ENCODE measurements at places on chromosomes 5 and 9.
A peak's percentile ranks its signal among the peaks of the same experiment; 100 is the strongest.

DNA sequence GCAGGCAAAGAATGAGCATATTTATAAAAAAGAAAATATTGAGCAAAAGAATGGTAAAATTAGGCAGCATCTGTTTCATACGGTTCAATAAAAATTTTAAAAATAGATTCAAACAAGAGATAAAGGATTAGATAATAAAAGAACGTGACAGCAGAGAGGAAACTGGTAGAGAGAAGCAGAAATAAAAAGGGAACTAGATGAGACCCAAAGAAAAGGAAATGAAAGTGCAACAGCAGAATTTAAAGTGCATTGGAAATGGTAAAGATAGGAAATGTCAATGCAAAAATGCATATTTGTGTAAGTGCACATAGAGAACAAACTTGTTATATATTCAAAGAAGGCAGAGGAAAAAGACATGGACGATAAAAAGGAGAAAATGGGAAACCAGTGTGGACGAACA, 70.2 kb downstream of the SUSD1 start:
- DNase-seq = no peak

GRCh38 chr5:169131616-169132301, 169.2 kb downstream of the SLIT3 start:
- DNase-seq = no peak

GRCh38 chr5:79236970-79237739, 1.2 kb downstream of the JMY start:
- DNase-seq = peak; percentile 41

DNA sequence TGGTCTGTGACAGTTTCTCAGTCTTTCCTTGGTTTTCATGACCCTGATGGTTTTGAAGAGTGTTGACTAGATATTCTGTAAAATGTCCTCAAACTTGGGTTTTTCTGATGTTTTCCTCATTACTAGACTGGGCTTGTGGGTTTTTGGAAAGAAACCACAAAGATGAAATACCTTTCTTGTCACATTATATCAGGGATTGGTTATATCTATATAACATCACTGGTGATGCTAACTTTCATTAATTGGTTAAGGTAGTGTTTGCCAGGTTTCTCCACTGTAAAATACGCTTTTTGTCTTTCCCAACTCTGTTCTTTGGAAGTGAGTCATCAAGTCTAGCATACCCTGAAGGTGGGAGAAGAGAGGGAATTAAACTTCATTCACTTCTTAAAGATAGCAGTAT, 3.3 kb upstream of the IL31RA start:
- no peak for DNase-seq

DNA sequence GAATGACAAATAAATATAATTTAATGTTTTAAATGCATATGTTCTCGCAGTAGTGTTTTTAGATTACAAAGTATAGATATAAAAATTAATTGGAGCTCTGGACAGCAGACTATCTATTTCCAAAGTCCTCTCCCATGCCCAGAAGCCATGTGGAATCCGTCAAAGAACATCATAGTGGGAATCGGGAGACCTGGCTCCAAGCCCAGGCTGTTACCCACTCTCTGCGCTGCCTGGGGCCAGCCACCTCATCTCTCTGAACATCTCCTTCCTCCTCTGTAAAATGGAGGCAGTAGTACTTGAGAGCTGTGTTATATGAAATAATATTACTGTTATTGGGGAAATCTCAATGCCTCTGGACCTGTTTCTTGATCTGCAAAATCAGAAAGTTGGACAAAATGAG, 58.1 kb upstream of the SLC30A5 start:
- DNase-seq = no peak

DNA sequence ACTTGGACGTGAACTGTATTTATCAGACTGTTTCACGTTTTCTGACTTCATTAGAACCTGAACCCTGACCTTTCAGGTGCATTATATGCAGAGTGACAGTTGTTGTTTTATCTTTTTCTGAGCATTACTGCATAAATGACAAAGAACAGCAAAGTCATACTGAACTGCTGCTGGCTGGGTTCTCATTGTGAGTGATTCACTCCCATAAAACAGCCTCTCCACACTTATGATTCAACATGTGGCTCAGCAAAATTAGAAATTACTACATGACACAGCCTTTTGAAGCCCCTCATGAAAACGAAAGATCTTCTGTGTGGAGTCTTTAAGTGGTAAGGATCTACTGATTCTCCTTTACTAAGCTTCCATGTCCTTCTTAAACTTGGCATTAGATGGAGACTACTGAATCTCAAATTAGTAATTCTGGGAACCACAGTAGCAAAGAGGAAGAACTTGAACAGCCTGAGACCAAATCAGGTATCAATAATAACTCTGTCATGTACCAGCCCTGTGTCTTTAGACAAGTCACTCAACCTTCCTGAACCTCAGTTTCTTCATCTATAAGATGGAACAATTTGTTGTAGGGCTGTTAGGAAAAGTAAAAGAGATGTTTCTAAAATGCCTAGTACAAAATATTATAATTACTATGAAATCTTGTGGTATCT, 172.3 kb upstream of the GNA14 start:
- no peak for DNase-seq

DNA sequence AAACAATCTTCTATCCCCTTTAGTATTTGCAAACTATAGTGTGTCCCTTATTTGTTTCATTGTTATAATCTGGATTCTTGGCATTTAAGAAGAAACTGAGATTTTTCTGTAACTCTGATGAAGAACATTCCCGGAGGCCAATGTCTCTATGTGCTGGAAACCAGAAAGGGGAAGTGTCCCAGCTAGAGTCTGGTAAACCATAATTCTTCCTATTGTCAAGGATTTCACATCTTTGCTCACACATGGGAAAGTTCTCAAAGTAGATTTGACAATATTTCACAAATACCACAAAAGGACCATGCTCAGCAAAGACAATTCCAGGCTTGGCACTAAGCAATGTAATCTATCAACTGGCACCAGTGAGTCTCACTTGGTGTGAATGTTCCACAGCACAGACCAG, 146.8 kb downstream of the MUSK start:
- no peak for DNase-seq

GRCh38 chr5:57174128-57174889, 450 bp downstream of the GPBP1 start:
- DNase-seq = peak; percentile 52

DNA sequence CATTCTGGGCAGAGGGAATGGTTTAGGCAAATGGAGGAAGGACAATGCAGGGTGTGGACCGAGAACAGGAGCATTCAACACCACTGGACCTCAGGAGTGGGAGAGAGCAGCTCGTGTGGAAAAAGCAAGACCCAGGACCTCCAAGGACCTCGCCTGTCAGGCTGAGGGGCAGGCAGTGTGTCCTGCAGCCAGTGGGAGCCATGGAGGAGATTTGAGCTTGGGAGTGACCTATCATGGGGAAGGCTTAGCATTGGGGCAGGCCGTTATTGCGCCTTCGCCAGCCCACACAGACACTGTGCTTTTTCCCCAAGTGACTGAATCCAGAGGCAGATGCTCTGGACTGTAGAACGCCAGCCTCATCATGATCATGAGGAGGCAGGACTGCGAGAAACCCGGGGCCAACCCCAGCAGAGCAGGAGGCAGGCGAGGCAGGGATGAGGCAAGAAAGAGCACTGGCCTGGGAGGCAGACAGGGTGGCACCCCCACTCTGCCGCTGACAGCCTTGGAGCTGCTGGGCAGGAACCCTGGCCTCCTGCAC, 3.3 kb downstream of the CDHR2 start:
- DNase-seq = no peak

DNA sequence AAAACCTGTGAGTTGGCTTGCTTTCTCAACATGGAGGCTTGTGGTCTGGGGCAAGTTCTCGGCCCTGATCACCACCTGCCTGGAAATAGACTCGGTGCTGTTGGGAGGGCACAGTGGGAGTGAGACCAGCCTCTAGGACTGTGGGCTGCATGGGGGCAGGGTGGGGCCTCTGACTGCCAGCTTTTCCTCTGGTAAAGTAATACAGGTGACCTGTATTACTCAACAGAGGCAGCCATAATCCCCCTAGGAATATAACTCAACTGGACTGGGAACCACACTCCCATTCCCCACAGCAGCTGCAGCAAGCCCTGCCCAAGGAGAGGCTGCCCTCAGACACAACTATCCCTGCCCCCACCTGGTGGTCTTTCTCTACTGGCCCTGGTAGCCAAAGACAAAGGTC, 72.8 kb downstream of the C9orf153 start:
- no peak for DNase-seq

DNA sequence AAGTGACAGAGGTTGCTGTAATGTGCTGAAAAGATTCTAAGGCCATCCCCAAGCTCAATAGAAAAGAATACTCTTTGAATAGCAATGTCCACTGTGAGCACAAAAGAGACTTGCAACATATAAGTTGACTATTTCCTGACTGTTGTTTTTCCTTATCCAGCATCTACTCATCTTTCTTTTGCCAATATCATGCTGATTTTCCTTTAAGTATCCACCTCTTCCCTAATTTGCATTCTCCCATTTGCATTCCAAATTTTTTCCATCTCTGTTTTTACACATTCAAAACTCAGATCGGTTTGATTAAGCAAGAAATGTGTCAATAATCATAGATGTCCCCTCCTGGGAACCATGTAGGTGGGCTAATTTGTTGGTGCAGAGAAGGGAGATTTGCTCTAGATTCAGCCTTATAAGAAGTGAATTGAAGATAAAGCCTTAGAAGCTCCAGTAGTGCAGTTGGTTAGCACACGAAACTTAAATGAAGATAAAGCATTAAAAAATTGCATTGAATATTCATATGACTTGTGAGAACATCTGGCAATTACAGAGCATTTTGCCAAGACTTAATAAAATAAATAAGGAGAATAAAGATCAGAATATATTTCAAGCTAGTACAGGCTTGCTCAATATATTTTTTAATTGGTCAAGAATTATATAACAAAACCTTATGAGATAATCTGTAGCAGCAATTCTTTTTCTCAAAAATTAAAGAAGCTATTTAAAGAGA, 267.6 kb downstream of the TMEM167A start:
- DNase-seq = no peak

DNA sequence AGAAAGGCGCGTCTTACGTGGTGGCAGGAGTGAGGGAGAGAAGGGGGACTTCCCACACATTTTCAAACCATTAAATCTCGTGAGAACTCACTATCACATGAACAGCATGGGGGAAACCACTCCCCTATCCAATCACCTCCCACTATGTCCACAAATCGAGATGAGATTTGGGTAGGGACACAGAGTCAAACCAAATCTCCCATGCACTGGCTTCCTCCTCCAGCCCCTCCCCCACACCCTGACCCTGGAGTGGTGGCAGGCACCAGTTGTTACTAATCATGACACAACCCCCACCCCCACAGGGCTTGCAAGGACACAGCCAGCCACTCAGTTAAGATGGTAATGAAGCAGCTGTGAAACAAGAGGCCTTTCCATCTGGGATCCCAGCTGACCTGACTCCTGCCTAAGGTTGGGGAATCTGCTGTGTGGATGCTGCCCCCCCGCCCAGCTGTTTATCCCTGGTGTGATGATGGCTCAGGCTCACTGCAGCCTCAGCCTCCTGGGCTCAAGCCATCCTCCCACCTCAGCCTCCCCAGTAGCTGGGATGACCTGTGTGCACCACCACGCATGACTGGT, 57.1 kb upstream of the FUBP3 start:
- DNase-seq = no peak

DNA sequence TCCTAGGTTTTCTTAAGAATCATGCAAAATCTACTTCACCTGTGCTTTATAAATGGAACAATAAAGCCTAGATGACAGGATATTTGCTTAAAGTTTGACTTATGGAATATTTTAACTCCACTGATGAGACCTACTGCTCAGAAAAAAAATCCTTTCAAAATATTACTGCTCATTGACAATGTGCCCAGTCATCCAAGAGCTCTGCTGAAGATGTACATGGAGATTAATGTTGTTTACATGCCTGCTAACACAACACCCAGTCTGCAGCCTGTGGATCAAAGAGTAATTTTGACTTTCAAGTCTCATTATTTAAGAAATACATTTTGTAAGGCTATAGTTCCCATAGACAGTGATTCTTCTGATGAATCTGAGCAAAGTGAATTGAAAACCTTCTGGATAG, 889.6 kb downstream of the CDH18 start:
- no peak for DNase-seq

DNA sequence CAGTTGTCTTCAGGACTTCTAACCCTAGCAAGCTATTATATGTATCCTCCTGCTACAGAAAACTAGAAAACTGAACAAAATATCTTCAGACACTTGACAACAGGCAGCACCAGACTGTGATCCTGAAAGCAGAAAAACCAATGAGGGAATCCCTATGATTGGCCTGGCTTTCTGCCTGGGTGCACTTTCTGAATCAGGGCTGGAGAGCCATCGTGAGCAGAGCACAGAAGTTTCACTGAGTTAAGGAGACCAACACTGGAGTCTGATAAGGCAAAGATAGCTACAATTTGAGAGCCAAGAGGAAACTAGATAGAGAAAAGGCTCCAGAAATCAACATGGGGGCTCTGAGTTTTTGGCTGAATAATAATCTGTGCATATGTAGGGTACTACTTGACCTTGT, 106.5 kb downstream of the FANCC start:
- DNase-seq = no peak

GRCh38 chr5:180823940-180824629, 21.5 kb upstream of the MGAT1 start:
- no peak for DNase-seq

DNA sequence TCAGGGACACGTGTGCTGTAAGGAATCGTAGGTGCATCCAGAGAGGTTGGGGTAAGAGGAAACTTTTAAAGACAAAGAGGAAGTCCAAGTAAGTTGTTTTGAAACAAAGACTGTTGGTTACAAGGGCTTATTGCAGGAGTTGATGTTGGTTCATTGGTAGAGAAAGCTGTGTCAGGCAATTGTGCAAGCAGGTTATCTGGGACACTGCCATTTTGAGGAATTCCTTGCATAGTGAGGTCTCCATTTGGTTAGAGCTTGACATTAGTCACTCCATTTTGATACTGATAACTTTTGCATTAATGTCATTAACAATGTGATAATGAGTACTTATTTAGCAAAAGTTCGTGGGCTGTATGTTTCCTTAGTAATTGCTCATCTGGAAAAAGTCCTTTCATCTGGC, 24.9 kb downstream of the CNOT6 start:
- no peak for DNase-seq

- DNase-seq = no peak
Measured at GRCh38 chr5:10420932-10421331, 20.7 kb upstream of the ROPN1L start.

DNA sequence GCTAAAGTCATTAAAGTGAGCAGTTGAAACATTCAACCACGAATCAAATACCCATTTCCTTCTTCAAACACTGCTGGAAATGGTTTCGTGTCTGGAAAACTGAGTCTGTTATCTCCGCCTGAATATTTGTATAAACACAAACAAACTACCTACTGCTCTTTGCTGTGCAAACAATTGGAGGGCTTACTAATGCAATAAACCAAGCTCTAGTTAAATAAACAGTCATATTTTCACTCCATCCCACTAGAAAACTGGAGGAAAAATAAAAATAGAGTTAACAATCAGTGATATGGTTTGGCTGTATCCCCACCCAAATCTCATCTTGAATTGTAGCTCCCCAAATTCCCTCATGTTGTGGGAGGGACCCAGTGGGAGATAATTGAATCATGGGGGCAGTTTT, 397.6 kb downstream of the RASEF start:
- no peak for DNase-seq

- DNase-seq = no peak
Measured at GRCh38 chr5:90224342-90224741, 185.2 kb downstream of the CETN3 start.

GRCh38 chr5:30926218-30926617, 267.3 kb upstream of the CDH6 start:
- no peak for DNase-seq

GRCh38 chr5:115433918-115434317, 110.7 kb downstream of the FEM1C start:
- no peak for DNase-seq

- DNase-seq = no peak
Measured at GRCh38 chr9:134413890-134414623, 87.8 kb downstream of the RXRA start.

- no peak for DNase-seq
Measured at GRCh38 chr9:130824643-130825350, 10.3 kb upstream of the ABL1 start.

All from activated T-cell treated with anti-CD3 and anti-CD28 coated beads, Interleukin-2, amount 50 U/mL, for 1 hour (primary cell).